D721Med (cell line): ENCODE measurements at places on chromosomes 13 and 19.

DNA sequence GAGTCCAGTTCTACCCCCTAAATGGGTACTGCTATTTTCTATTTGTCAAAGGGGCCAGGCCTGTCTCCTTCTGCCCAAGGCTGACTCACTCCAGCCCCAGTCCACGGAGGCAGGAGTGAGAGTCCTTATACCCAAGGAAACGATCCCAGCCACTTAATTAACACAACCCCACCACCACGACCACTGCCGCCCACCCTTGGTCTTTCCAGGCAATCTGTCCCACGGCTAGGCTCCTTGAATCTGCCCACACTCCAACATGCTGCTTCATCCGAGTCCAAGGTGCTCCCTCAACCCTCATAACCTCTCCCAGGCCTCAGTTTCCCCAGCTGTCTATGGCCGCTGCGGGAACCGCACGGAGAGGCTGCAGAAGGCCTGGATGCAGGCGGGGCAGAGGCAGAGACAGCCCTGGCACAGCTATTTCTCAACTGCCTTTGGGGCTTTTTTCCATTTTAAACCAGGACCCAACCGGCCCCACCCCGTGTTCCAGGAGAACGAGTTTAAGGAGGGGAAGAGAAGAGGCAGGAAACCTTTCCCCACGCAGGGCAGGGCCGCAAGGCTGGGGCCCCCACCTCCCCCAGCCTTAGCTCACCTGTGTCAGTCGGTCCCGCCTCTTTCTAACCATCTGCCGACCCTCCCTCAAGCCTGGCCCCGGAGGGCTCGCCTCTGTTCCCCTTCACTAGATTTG lies 746 bp downstream of the RAB3D start:
- DNase-seq: no peak

DNA sequence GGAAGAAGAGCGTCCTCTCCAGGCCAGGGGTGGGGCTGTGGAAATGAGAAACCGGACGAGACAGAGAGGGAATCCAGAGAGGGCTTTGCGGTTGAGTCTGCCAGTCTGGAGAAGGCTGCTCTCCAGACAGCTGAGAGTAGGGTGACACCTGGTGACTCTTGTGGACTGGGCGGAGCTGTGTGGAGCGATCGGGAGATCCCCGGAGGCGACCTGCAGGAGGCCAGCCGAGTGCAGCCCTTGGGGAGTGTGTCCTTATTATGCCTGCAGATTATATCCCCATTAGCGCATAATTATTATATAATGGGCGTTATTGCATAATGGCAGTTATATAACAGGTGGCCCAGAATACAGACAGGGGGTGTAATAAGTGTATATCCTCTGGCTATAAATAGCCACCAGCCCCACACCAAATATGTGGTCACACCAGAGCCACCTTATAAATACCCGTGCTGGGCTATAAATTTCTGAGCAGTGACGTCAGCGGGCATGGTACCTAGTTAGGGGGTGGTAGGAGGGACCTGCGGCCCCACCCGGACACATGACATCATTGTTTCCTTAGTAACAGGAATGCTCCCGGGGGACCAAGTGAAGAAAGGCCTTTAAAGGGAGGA lies 41.2 kb downstream of the NFIX start:
- DNase-seq: no peak

- no peak for DNase-seq
Observed at GRCh38 chr19:40410030-40410389, 3.2 kb downstream of the PRX start.

GRCh38 chr13:39016787-39017186 lies 21.1 kb downstream of the PROSER1 start:
- no peak for DNase-seq

DNA sequence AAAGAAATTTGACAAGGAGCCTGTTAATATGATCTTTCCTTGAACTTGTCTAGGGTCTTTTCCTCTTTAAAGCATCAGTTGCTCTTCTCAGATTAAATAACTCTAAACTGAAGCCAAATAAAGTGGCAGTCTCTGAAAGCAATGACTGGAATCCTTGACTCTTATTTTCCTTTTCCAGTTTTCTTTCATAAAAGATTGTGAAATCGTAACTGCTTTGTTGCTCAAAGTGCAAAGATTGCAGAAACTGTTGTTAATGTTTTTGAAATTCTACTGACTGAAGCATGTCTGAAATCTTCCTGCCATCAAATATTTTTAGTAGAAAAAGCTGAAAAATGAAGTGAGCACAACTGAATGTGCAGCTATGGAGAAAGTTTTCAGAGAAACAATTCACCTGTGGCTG lies 1.9 kb downstream of the NHLRC3 start:
- DNase-seq: no peak

- no peak for DNase-seq
Observed at GRCh38 chr19:19540715-19541515, 2.9 kb downstream of the CILP2 start.

- DNase-seq: no peak
Observed at GRCh38 chr19:995051-995827, 5.0 kb upstream of the GRIN3B start.

GRCh38 chr19:3985643-3986259 lies 488 bp upstream of the EEF2 start:
- no peak for DNase-seq

DNA sequence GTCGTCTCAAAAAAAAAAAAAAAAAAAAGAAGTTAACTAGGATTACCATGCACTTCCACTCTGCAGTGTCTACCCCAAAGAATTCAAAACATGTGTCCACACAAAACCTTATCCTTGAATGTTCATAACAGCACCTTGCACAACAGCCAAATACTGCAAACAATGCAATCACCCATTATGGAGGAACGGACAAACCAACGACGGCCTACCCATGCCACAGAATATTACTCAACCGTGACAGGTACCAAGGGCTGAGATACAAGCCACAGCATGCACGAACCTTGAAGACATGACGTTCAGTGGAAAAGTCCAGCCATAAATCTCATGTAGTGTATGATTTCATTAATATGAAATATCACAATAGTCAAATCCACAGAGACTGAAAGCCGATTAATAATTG lies 3.0 kb upstream of the SHISA7 start:
- no peak for DNase-seq
